ENCODE measurements at places on chromosomes 3 and 15. TPM values are rescaled to one million over a fixed set of nuclear protein-coding genes. Genes with fewer than 3 reads are reported as not detected.

Gene MKRN3
- total RNA-seq = under 0.01 TPM

Gene CHRD
- 0.30 TPM for total RNA-seq

Gene GOLGA8T
- not detected for total RNA-seq

Gene RPL29
- 2,542 TPM for total RNA-seq

Gene TRAK1
- 17.8 TPM for total RNA-seq

Gene TRAT1
- total RNA-seq = not detected

Gene NRROS
- total RNA-seq = under 0.01 TPM

Gene RAD18
- total RNA-seq = 8.9 TPM

Gene GP9
- not detected for total RNA-seq

Gene FBLN2
- 15.9 TPM for total RNA-seq

Gene CCDC54
- total RNA-seq = not detected

Gene OR5K2
- not detected for total RNA-seq

Gene C3orf22
- not detected for total RNA-seq

Gene NEDD4
- total RNA-seq = 23.9 TPM

Gene TERC
- 92.2 TPM for total RNA-seq

Gene BFSP2
- not detected for total RNA-seq

Gene CDC25A
- total RNA-seq = 16.5 TPM

Gene FRMD5
- total RNA-seq = 0.84 TPM

Gene CEP19
- 0.89 TPM for total RNA-seq

Gene CPNE4
- not detected for total RNA-seq
